T-helper 1 cell (primary cell): ENCODE measurements at places on chromosomes 7 and 10.
A peak's percentile ranks its signal among the peaks of the same experiment; 100 is the strongest.

- DNase-seq: no peak
Observed at GRCh38 chr7:146366938-146367337, 250.3 kb downstream of the CNTNAP2 start.

DNA sequence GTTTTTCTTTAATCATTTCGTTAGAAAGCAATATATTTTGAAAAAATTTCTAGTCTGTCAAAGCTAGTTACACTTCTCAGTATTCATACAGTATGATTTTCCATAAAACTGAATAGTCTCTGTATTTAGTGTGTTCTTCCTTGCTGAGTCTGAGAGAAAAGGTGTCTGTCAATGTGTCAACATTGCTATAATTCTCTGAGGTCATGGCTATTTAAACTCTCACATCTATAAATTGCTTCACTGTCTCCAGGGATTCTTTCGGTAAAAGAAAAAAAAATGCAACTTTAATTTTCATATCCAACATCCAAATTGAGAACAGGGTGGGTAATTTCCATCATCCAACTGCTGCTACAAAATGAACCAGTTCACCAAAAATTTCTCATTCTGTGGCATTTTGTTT, 319.7 kb upstream of the GHITM start:
- DNase-seq: no peak

- DNase-seq: no peak
Observed at GRCh38 chr7:79051915-79052314, 401.6 kb downstream of the MAGI2 start.

DNA sequence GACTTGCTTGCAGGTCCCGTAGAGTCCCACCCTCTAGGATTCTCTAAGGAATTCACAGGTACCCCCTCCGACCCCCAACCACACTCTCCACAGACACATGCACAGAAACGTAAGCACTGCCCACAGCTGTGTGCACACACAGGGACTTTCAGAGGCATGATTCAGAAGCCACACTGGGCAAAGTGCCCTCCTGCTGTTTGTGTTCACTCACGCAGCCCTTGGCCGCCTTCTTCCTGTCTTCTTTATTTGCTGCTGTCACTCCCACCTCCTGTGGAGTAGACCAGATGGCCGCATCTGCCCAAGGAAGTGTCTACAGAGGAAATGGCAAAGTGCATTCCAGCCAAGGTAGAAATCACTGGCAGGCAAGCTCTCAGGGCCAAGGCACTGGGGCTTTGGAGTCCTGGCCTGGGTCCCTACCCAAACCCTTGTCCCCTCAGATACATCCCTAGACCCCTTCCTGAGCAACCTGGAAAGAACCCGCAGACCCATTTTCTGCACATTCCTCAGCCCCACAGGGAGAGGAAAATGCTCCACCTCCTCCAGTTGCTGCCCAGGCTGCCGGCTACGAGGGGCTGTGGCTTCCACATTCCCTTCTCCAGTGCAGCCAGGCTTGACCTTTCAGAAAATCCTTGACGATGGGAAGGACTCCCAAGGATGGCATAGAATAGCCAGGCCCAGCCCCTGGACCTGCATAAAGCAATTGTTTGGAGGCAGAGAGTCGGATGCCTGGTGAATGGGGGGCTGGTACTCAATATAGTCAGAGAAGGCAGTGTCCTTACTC, 21.6 kb upstream of the GIMAP8 start:
- DNase-seq: no peak

DNA sequence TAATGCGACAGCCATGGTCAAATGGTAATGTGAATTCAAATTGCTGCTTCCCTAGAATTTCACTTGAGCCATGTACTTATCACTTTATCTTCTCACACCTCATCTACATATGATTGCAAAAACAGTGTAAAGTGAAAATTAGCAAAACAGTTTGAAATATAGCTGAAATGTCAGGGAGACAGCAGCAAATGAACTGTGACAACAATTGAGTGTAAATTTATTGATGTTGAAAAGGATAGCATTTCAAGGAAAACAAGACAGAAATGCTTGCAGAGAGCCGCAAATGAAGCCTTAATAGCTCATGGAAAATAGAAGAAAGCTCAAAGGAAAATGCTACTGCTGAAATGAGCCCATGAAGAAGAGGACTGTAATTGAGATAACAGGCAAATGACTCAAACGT, 516.2 kb upstream of the POT1 start:
- no peak for DNase-seq

GRCh38 chr7:80107278-80107677, 27.4 kb upstream of the GNAI1 start:
- DNase-seq: peak; percentile 18

DNA sequence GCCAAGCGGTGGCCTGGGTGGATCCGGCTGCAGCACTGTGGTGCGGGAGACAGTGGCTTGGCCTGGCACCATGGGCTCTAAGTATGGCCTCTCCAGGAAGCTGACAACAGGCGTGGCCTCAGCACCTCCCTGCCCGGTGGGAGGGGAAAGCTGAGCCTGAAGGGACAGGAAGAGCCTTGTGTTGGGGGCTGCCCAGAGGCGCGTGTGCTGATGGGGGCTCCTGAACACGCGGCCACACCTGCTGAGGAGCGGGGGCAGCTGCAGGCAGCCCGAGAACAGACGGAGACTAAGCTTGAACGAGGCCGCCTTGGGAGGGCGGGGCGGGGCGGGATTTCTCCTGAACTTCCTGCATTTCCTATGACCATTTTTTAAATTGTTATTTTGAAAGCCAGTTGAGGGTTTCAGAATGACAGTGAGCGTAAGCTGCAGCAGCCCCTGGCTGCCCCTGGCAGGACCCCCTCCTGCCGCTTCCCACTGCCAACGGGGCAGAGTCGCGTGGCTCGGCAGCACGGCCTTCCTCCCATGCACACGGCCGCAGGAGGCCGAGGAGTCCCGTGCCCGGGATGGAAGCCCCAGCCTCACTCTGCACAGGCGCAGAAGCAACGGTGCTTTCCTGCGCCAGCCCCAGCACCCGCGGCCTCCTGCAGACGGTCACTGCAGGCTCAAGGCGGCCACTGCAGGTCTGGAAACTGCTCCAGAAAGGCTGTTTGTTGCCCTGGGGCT, 43.2 kb downstream of the DPYSL4 start:
- DNase-seq: peak; percentile 48

DNA sequence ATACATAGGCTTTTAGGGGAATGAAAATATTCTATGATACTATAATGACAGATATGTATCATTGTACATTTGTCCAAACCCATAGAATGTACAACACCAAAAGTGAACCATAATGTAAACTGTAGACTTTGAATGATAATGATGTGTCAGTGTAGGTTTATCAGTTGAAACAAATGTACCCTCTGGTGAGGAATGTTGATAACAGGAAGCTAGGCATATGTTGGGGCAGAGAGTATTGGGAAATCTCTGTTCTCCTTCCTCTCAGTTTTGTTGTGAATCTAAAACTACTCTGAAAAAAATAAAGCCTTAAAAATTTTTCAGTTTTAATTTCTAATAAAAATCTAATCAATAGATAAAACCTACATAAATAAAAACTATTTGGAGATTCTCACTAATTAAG, 36.9 kb downstream of the C1GALT1 start:
- DNase-seq: no peak

DNA sequence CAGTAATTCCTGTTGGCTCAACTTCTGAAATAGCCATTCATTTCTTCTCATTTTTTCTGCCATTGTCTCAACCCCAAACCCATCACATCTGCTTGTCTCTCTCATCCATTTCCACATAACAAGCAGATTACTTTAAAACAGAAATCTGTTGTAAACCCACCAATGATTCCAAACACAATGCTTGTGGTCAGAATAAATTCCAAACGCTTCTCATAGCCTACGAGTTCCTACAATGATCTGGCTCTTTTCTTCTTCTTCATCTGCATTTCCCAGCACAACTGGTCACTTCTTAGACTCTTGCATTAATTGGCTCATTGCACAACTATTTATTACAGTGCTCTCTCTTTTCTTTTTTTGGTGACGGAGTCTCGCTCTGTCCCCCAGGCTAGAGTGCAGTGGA, 364.1 kb downstream of the GATA3 start:
- no peak for DNase-seq

DNA sequence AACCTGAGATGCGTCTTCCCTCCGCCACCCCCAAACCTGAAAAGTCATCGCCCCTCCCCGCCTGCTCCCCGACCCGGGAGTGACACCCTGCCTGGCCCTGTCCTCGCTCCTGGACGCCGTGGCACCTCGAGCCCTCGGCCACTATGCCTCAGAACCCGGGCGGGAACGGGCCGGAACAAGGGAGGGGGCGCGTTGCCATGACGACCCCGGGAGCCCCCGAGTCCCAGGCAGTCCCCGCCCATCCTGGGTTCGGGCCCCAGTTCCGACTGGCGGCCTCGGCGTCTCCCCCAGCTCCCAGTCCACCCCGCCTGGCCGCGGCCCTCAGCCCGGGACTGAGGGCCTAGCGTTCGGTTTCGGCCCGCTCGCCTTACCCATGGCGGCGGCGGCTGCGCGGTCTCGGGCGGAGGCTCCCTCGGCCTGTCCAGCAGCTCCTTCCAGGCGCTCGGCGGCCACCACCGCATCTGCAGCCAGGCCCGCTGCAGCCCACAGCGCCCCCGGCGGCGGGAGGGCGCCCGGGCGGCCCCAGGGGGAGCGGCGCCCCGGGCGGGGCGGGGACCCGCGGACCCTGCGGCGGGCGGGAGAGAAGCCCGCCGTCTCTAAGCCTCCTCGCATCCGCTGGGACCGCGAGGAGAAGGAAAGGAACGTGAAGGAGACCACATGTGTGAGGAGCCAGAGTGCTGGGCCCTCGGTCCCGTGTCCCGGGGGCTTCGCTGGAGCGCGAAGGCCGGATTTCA, at the start of gene RUFY2:
RUFY2 (minus strand) TSS at position 463 of the 734 bp plus-strand sequence; CDS start at position 375, 88 bp downstream.
- peak; percentile 74 for DNase-seq

DNA sequence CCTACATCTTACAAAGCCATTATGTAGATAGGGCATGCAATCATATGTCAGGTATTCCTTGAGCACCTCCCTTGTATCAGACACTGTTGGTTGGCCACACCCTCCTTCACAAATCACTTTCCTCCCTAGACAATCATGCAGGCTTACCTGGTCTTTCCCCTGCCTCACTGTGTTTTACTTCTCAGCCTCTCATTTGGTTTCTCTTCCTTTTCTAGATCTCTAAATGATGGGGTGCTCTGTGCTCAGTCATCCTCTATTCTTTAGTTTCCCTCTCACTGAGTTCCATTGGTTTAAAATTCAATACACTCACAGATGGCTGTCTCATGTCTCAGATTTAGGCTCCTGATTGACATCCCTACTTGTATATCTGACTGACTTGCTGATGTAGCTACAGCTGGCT, 31.4 kb downstream of the ANK3 start:
- DNase-seq: no peak

- no peak for DNase-seq
Observed at GRCh38 chr7:24764972-24765744, 7.9 kb upstream of the GSDME start.

DNA sequence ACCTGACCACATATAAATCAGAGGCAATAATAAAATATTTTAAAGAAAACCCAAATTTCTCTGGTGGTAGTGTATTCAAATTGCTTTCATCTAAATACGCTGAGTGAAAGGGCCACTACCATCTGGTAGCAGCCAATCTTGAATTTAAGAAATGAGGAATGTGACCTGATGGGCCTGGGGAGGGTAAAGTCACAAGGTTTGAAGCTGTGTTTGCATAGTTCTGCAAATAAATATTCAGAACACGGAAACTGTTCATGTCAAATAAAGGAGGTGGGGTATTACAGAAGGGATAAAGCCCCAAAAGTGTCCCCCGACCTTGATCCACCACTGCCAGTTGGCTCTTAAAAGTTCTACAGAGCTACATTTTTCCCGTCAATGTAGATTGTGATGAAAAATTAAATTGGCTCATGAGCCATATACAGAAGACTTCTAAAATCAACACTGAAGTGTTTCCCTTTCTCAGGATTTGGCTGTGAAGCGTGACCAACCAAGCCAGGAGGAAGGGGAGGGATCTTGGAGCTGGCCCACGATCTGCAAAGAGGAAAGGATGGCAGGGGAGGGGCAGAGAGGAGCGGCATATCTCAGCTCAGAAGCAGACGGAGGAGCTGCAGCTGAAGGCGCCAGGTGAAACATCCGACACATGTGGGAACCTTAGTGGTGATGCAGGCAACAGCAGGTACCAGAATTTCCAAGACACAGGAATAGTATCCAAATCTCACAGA, 39.6 kb downstream of the MPP7 start:
- DNase-seq: no peak

DNA sequence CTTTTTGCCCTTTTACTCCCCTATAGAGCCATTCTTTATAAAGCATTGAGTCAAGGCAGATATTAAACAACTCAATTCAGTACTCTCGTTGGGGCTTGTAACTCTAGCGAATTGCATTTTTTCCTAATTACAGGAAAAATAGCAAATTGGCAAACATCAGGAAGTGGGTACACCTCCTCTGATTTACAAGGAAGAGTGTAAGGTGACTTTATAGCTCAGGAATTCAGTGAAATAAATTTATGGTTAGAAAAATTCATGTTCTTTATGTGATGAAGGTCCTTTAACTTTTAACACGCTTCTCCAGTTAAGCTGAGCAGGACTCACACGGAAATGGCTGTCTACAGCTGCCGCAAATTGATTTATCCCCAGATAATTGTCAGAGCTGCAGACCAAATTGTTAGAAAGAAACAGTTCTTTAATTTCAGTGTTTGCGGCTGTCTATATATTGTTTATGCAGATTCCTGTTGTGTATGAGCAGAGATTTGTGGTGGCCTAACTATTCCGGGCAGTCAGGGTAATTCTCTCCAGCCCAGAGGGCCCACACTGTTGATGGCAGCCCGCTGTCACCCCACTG, 151.1 kb upstream of the MKI67 start:
- no peak for DNase-seq

DNA sequence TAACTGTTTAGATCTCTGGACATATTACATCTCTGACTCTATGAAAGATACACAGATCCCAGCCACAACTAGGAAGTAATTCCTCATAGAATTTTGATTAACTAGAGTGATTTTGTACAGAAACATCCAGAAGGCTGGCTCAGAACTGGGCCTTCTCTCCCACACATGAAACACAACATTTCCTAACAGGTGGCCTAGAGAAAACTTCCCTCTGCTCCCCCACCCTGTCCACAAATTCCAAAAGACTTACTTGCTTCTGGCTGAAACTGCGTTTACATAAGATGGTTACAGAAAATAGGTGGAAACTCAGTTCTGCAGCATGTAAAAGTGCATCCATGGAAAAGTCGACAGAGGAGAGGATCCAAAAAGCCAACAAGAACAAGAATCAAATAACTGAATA, 132.9 kb downstream of the FZD1 start:
- DNase-seq: no peak

DNA sequence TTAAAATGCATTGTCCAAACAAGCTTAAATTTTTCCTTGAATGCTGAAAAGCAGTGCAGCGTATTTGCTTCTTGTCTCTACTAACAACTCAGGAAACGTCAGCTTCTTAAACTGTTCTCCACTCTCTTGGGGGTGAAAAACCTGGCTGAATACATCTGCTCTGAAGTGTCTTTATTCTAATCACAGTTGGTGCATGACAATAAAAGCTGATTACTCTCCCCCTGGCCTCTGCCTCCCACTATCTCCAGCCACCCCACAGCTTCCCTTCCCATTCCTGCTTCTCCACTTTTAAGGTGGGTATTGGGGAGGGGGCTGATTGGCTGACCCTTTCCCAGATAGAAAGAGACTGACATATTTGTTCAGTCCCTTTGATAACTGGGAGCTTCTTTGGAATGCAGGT, 456.0 kb downstream of the SORCS1 start:
- DNase-seq: no peak
